Activated CD4-positive, alpha-beta T cell treated with anti-CD3 and anti-CD28 coated beads, Interleukin-2, amount 50 U/mL, for 4 hours (primary cell): ENCODE measurements at places on chromosomes 12 and 14.
A peak's percentile ranks its signal among the peaks of the same experiment; 100 is the strongest.

DNA sequence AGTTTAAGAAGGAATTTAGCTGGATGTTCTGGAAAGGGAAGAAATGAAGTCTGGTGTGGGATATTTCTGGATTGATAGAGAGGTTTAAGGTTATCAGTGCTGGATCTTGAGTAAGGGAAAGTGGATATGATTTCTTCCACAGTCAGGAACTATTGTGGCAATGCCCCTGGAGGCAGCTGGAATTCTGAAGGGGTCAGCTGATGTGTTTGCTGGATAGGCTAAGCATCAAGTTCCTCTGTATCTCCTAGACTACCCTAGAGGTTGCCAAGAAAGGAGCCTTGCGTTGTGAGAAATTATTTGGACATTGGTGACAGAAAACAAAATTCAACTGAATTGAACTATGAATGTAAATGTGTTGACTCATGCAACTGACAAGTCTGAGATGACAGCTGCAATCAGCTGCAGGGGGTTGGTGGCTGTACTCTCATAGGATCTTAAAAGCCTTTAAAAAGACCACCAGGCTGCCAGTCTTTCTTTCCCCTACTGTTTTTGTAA is 244.4 kb downstream of the ATXN7L3B start:
- DNase-seq, result no peak

DNA sequence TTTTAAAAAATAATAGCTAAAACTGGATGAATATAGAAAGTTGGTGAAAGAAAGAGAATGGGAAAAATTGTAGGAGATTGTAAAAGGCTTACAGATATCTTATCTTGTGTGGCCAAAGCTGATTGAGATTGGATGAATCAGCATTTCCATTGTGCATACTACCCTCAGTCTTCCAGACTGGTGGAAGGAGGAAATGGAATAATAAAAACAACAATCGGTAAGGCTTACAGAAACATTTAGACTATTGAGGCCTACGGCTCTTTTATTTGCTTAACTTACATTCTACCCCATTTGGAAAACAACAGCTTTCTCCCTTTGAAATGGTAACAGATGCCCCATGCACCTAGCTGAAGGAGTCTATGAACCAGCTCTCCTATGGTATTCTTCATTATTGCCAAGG is 129.8 kb downstream of the PTPRB start:
- no peak for DNase-seq

GRCh38 chr14:91228112-91229004 is 16.1 kb downstream of the GPR68 start:
- peak; percentile 79 for DNase-seq

GRCh38 chr14:96168581-96168980 is 36.1 kb upstream of the BDKRB2 start:
- DNase-seq, result no peak

DNA sequence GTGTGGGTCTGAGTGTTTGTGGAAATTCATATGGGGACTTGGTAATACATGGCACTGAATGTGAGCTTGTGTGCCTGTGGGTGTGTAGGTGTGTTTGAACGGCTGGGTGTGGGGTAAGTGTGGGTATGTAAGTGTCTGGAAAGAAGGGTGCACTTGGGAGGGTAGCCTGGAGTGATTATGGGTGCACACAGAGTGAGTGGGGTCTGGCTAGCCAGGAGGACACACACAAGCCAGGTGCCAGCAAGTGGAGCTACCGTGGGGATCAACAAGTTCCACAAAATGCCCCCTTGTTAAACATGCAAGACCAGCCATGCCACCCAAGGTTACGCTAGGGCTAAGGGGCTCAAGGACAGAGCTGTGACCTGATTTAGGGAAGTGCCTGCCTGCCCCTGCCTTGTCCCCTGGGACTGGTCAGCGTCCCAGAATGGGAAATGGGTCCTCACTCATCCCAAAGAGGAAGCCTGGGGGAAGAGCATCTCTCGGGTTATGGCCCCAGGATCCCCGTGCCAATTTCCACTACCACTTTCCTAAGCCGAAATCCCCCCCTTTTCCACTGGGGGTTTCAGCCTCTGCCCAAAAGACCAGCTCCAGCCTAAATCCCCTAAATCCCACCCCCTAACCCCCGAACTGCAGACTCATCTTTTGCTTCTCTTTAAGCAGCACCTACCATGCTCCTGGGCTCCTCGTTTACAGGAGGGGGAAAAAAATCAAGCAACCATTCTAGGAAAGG is 118.6 kb downstream of the DICER1 start:
- DNase-seq, result no peak

- DNase-seq, result no peak
These were observed 12.7 kb downstream of the FLRT2 start for GRCh38 chr14:85542623-85543022.

GRCh38 chr14:72308967-72309485 is 376.8 kb downstream of the RGS6 start:
- no peak for DNase-seq

- DNase-seq, result no peak
These were observed 65.4 kb downstream of the ATXN7L3B start for GRCh38 chr12:74602881-74603672.

- DNase-seq, result no peak
These were observed 250.4 kb downstream of the C12orf75 start for GRCh38 chr12:105580821-105581352.

DNA sequence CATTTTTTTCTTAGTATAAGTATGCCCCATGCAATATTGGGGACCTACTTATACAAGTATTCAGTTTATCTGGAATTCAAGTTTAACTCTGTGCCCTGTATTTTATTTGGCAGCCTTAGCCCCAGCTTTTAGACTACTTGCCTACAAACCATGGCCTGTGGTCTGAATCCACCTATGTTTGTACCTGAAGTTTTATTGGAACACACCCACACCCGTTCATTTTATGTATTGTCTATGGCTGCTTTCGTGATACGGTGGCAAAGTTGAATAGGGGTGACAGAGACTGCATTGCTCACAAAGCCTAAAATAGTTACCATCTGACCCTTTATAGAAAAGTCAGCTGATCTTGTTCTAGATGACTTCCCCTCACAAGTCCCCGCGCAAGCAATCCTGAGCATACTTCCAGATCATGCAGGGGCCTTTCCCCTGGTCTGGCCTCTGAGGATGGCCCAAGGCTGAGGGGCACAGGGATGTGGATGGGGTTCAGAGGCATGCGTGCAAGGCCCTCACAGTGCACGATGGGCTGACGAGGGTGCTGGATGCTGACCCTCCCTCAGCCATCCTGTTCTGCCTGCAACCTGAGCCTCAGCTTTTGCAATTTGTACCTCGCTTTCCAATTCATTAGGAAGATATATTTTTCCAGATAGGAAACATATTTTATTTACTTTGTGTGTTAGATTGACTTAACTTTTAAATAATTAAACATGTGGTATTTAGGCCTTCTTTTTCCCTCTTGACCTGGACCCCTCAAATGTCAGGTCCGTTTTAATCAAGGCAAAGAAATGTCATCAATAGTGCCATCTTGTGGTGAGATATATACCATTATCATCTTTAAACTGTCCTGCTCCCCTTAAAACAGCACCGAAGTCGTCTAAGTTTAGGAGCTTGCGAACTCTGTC is 527.3 kb upstream of the CCDC196 start:
- no peak for DNase-seq

- peak; percentile 48 for DNase-seq
These were observed 35.6 kb downstream of the KRT76 start for GRCh38 chr12:52741375-52742195.

- no peak for DNase-seq
These were observed 218.3 kb downstream of the TTC6 start for GRCh38 chr14:37813732-37814131.

- no peak for DNase-seq
These were observed 89.1 kb upstream of the STAC3 start for GRCh38 chr12:57340104-57340503.

- no peak for DNase-seq
These were observed 40.0 kb downstream of the FRS2 start for GRCh38 chr12:69509904-69510827.

GRCh38 chr12:117567644-117568216 is 206.3 kb upstream of the NOS1 start:
- no peak for DNase-seq

DNA sequence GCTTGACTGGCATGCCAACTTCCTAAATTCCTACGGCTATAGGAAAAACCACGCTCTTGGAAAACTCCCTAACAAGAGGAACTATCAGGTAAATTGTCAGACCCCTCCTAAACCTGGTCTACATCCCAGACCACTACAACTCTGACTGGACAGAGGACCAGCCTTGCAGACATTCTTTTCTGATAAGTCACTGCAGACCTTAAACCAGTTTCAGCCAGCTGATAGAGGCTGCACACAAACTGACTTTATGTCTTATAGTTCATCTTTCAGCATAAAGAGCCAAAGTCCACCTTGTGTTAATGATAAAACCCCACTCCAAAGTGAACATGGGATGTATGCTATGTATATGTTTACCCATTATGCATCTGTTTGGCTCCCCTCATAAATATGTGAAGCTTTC is 166.6 kb downstream of the KTN1 start:
- DNase-seq, result no peak

DNA sequence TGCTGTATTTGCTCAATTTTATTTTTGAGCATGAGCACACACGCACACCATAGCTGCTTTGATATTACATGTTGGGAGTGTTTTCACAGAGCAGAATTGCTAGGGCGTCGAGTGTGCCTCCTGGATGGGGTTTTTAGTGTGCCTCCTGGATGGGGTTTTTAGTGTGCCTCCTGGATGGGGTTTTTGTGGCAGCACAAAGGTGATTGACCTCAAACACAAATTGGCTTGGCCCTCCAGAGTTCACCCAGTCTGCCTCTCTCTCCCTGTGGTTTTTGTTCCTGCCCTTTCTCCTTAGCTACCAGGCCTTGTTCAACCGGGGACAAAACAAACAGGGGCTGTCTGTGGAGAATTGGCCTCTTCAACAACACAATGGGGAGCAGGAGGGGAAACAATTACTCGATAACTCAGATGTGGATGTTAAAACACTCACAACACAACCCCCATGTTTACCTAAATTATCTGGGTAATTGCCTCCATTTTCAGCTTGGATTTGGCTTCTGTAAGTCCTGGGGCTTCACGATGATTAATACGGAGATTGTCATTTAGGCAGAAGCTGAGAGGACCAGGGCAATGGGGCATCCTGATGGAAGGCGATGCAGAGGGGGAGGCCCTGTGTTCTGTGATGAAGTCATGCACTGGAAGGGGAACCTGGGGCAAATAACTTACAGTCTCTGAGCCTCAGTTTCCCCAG is 26.9 kb downstream of the TBX3 start:
- no peak for DNase-seq

- DNase-seq, result no peak
These were observed 2.8 kb downstream of the ZNF219 start for GRCh38 chr14:21095430-21096205.

DNA sequence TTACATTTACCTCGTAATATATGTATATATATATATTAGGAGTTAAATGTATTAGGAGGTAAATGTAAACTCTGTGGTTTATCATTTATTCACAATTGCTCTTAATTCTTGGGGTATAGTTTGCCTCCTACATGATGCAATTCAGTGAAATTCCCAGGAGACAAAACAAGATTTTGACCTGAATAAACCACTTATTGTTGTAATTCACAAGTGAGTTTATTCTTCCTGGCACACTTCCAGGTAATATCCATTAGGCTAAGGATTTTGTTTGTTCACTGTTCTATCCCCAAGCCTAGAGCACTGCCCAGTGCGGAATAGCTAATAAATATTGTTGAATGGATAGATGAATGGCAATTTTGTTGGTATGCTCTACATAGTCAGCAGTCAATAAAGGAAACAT is 3.0 kb downstream of the SMIM10L1 start:
- no peak for DNase-seq

DNA sequence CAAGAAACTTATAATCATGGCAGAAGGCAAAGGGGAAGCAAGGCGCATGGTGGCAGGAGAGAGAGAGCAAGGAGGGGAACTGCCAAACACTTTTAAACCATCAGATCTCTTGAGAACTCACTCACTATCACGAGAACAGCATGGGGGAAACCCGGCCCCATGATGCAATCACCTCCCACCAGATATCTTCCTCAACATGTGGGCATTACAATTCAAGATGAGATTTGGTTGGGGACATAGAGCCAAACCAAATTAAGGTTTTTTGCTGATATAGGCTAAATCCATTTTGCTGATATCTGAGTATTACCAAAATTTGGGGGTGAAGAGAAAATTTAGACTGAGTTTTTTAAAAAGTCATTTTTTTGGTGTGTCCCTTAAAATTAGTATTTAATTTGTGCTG is 54.9 kb upstream of the TMX1 start:
- DNase-seq, result no peak

- no peak for DNase-seq
These were observed 367.4 kb downstream of the BTG1 start for GRCh38 chr12:91778091-91778832.

DNA sequence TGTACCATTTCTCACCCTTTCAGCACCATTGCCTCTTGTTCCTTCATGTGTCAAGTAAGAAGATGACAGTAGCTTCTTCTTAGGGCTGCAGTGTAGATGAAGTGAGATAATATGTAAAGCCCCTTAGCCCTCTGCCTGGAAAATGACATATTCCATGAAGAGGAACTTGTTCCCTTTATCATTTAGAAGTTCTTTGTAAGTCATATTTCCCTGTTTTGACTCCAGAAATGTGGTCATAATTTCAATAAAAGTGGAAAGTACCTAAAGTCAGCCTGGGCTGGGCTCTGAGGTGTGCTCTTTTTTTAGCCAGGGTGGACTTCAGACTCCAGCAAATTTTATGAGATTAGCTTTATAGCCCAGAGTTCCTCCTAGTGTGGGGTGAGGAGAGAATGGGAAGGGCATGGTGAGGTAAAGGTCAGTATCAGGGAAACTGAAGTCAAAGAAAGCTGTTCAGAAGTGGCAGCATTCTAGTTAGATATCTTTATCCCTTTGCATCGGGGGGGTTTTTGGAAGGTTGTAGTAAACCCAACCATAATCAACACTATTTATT is 92.5 kb downstream of the TMCC3 start:
- no peak for DNase-seq

GRCh38 chr12:127803545-127803944 is 463.4 kb upstream of the TMEM132C start:
- no peak for DNase-seq

DNA sequence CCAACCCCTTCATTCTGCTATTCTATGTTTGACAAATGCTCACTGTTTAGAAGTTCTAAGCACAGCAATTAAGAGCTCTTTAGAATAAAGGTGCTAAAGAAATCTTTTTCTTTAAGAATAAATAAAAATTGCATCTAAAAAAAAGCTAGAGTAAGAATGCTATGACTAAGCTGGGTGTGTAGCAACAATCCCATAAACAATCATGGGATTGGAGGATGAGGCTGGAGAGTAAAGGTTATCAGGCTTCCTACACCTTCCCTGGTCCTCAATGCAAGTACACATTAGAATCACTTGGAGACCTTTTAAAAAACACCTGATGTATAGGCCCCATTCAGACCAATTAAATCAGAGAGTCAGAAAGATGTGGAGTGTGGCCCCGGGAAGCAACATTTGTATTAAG is 88.3 kb downstream of the CIT start:
- no peak for DNase-seq

DNA sequence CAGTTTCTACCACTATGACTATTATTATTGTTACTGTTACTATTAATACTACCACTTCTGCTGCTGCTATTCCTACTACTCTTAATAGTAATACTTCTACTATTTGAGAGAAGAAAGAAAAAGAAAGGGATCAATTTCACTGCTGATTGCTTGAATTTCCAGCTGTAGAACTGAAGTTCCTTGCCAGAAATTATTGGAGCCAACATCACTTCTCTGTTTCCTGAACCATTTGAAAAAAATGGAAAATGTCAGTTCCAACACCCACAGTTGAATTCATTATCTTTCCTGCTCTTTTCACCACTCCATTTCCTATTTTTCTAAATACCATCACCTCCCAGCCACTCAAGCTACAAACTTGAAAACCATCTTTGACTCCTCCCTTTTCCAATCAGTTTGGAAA is 54.1 kb upstream of the PIK3C2G start:
- DNase-seq, result no peak

GRCh38 chr12:116692605-116693004 is 45.3 kb downstream of the SPRING1 start:
- DNase-seq, result no peak
